AG09319 (cell line): ENCODE measurements at places on chromosomes 3 and 15.

GRCh38 chr15:66587020-66587419, 21.2 kb upstream of the LCTL start:
- DNase-seq: no peak

- DNase-seq: no peak
These were observed 49.5 kb downstream of the GLDN start for GRCh38 chr15:51390966-51391422.

DNA sequence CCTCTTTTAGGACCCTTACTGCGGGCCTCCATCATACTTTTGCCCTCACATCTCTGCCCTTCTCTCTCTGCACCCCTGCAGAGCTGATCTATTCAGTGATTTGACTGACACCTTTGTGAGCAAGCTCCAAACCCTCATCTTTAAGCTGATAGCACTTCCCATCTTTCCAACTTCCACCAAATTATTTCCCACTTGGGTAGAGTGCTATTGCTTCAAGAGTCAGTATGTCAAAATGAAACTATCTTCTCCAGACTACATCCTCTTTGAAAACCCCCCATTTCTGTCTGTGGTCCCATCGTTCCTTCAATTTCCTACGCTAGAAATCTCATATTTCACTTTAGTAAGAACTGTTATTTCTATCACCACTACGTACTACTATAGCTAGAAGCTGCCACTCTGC, 19.7 kb downstream of the ZWILCH start:
- DNase-seq: no peak

DNA sequence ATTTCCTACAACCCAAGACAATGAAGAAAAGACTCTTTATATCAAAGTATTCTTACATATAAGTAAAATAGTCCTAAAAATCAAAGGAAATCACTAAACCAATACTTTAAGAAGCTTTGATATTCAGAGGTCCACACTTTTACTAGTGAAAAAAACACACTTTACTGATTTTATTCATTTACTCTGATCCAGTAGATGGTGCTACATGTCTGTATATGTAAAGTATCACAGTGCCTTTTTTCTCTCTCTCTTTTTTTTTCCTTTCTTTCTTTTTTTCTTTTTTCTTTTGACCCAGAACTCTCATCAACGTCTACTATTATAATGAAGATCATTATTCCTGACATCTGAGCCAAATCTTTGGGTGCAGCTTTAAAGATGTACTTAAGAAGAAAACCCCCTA, 10.8 kb upstream of the CCDC39 start:
- DNase-seq: no peak

GRCh38 chr15:27438403-27439375, 467.7 kb downstream of the GABRG3 start:
- DNase-seq: no peak

GRCh38 chr3:144312702-144313101, 341.1 kb downstream of the DIPK2A start:
- no peak for DNase-seq

DNA sequence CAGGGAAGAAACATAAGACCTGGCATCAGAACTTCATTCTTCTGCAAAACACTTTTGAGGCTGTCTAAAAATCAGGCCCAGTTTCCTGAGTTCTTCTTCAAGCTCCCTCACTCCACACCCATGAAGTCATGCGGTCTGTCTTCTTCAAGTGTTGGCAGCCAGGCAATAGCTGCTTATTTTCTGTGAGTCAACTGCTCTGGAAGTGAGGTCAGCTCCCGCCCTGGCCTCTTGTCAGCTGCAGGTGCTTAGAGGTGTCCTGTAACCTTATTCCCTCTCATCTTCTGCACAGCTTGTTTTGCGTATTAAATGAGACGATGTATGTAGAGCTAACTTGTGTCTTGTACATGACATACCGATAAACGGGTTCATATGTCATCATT, 226.1 kb downstream of the ADAMTS17 start:
- no peak for DNase-seq
